Right ventricle myocardium inferior (tissue), 1 donor: ENCODE measurements at places on chromosomes 6 and 20. TPM values are rescaled to one million over a fixed set of nuclear protein-coding genes. Genes with fewer than 3 reads are reported as not detected.
A peak's percentile ranks its signal among the peaks of the same experiment; 100 is the strongest.

- no peak for DNase-seq
Measured at GRCh38 chr6:117919275-117919674, 12.2 kb downstream of the SLC35F1 start.

DNA sequence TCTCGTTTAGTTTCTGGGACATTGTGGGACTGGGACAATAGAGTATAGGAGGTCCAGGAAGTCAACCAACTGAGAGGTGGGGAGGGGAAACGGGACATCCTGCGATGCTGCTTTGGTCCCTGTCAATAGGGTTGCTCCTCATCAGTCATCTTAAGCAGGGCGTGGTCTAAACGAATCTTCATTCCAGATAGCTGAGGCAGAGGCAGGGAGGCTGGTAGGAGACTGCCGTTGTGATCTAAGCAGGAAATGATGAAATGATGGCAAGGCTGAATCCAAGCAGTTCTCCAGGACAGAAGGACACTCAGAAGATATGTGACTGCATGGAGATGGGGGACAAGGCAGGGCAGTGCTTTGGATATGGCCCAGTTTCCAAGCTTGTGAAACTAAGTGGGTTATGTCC, 953.4 kb downstream of the KIF16B start:
- no peak for DNase-seq

DNA sequence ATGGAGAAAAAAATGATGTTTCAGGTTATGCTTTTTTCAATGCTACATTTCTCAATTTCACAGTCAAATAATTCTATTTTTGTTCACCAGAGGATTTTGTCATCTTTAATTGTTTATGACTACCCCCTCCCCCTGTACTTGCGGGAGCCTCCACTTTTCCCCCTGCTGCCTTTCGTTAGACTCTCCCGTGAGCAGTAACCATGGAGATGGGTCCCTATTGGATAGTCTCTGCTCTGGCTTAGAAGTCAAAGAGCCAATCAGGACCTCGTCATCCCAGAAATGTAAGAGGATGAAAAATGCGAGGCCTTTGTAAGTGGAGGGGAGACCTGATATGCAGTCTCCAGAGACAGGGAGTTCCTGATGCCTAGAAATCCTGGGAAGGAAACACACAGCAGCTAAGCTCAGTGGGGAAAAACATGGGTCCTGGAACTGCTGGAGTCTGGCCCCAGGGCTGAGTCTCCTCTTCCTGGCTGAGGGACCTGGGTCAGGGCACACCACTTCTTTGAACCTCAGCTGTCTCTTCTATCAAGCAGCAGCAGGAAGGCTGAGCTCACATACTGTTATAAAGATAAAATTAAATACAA, 298.7 kb downstream of the TSHZ2 start:
- DNase-seq, result no peak

DNA sequence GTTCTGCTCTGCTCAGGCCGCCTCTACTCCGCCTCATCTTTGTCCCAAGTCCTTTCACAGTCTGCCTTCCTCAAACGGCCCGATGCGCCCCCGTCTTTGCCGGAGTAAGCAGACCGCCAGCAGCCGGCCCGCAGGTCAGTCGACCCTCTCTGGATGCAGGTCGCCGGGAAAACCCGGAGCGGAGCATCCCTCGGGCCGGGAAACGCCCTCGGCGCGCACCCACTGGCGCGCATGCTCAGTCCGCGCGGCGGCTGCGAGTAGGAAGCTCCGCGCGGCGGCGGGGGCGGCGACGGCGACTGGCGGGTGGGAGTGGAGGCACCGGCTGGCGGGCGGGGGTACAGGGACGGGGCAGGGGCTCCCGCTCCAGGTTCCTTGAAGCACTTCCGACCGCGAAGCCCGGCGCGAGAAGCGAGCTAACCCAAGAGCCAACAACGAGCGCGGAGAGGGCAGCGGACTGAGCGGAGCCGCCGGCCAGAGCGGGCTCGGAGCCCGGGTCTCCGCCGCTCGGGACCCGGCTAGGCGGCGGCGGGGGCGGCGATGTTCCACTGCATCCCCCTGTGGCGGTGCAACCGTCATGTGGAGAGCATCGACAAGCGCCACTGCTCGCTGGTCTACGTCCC, at the start of gene LRRC1:
LRRC1 (plus strand) TSS at position 286 of the 620 bp plus-strand sequence; CDS start at position 538, 252 bp downstream.
- peak; percentile 95 for DNase-seq

Gene EYA2
- 1.5 TPM for total RNA-seq

GRCh38 chr20:18377896-18378481, 88.8 kb downstream of the DZANK1 start:
- no peak for DNase-seq

- no peak for DNase-seq
Measured at GRCh38 chr6:151589667-151590066, 95.8 kb downstream of the CCDC170 start.

- DNase-seq, result no peak
Measured at GRCh38 chr6:113486199-113486598, 370.9 kb upstream of the MARCKS start.
